ENCODE measurements at places on chromosomes 3 and 15.

- no peak for DNase-seq
These were observed 18.2 kb upstream of the PRR23C start for GRCh38 chr3:139062918-139063317.

GRCh38 chr3:79551997-79552396 is 215.8 kb downstream of the ROBO1 start:
- no peak for DNase-seq

- no peak for DNase-seq
These were observed 741.4 kb upstream of the CCDC54 start for GRCh38 chr3:106635826-106636225.

DNA sequence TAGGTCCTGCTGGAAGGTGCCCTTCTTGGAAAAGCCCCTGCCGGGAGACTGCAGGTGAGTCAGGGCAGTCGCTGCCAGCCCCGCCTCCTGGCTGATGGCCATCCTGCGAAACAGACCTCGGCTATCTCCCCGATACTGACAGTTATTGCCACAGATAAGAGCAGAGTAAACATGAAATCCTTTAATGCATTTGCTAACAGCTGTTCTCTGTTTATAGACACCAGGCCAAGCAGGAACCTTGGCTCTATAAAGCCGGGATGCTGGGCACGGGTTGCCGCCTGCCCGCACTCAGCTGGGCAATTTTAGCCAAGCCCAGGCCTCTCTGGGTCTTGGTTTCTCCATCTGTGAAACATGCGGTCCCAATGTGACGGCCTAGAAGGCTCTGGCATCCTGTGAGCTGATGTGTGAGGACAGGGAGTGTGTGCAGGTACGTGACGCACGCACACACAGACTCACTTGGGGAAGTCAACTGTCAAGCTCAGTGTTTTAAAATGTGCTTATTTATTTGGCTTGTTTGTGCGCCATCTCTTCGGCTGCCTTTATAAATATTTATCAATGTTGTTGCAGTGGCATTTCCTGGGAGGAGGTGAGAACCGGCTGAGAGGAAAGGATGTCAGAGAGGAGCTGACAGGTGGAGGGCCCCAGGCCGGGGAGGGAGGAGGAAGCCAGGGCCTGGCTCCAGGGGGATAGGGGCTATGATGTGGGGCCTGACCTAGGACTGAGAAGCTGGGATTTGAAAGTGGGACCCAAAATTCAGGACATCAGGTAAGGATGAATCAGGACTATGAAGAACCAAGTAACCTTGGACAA is 50.8 kb upstream of the PRR23E start:
- no peak for DNase-seq

- no peak for DNase-seq
These were observed 277.5 kb upstream of the AGTR1 start for GRCh38 chr3:148420242-148420641.

DNA sequence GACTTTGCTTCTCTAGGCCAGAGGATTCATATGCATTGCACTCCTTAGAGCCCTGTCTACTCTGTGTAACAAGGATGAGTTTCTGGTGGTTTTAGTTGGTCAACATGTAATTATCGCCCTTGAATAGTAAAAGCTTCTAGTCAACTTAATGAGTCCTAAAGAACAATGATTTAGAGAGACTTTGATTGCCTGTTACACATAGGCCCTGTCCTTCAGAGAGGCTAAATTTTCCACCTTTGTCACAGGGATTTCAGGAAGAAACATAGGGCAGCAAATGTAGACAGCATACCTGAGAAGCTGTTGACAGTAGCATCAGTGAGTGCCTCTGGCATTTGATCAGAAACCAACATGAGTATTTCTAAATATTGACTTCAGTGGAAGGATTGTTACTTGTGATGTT is 7.1 kb downstream of the BTLA start:
- DNase-seq = no peak

DNA sequence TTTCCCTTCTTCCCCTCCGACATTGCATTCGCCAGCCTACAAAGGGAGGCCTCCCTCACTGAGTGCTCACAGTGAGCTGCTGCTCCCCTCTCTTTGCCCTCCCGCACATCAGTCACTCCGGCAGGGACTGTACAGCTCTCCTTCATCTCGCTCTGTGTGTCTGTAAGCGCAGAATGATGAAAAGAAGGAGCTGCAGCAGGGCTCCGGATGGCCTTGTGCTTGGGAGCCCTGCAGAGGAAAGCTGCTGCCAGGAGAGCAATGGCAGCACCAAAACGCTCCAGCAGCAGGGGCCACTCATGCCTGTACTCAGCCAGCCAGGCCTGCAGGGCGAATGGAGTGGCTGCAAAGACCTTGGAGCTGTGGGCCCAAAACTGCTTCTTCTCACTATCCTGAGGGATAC is 107.0 kb upstream of the NSMCE3 start:
- DNase-seq = no peak

DNA sequence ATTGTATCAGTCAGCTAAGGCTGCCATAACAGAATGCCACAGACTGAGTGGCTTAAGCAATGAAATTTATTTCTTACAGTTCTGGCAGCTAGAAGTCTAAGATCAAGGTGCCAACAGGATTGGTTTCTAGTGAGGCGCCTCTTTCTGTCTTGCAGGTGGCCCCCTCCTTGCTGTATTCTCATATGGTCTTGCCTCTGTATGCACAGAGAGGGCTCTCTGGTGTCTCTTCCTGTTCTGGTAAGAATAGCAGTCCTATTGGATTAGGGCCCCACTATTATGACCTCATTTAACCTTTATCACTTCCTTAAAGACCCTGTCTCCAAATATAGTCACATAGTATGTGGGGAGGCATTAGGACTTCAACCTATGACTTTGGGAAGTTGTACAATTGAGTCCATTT is 253.9 kb downstream of the EDEM1 start:
- no peak for DNase-seq

GRCh38 chr3:51692980-51693395 is 13.9 kb upstream of the GRM2 start:
- no peak for DNase-seq

All from activated T-helper 1 cell treated with anti-CD3 and anti-CD28 coated beads, Interleukin-2, amount 50 U/mL, for 16 hours (primary cell).